ENCODE measurements at places on chromosomes 13 and 19.

- peak; percentile 64 for DNase-seq
These were observed 1.2 kb downstream of the PPM1N start for GRCh38 chr19:45499196-45500180.

- DNase-seq: no peak
These were observed 2.7 kb upstream of the CAPS start for GRCh38 chr19:5911366-5911765.

DNA sequence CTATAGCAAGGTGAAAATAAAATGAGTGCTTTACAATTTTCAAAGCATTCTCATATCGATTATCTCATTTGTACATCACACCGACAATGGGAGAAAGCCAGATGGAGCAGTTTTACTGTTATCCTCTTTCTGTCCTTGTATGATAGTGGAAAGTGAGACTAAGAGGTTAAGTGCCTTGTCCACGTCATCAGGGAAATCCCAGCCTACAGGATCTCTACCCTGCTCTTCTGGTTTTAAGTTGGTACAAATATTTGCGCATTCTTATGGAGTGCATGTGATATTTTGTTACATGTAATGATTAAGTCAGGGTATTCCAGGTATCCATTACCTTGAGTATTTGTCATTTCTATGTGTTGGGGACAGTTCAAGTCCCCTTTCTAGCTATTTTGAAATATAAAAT is 12.4 kb upstream of the ENOX1 start:
- no peak for DNase-seq

DNA sequence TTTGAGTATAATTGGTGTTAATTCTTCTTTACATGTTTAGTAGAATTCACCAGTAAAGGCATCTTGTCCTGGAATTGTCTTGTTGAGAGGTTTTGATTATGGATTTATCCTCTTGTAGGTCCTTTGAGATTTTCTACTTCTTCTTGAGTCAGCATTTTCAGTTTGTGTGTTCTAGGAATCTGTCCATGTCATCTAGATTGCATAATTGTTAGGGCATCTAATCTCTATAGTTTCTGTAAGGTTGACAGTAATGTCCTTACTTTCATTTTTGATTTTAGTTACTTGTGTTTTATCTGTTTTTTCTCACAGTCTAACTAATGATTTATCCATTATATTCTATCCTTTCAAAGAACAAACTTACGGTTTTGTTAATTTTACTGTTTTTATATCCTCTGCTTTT is 492.0 kb downstream of the FGF9 start:
- DNase-seq: peak; percentile 17

DNA sequence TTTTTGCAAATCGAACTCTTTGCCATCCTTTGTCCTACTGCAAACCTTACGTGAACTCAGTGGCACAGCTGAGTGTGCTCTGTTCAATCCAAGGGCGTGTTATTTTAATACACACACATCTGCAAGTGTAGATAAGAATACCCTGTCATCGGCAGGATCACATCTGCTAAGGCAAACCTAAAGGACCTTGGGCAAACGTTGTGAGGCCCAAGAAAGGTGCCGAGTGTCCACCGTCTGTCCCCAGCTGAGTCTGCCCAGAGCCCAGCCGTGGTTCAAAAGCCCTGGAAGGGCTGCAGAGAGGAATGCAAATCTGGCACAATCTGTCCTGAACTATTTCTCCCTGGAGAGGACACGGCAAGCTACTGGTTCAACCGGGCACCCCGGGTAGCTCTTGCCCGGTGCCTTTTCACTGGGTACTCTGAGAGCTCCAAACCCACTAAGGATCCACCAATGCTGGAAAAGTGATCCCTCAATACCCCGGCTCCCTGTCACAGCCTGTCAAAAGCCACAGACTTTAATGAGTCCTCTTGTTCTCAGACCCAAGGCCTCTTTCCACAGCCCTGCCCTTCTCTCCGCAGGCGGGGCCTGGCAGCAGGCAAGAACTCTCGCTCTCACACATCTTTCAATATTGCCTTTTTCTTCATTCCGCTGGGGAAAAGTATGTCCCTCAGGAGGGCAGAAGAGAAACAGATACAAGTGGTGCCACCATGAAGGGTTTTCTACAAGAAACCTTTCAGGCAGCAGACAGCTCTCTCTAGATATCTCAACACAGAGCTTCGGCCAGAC is 17.0 kb downstream of the SLC7A1 start:
- DNase-seq: no peak

GRCh38 chr19:5693195-5694166 is 3.4 kb downstream of the RPL36 start:
- DNase-seq: no peak

- DNase-seq: no peak
These were observed 2486.0 kb upstream of the PCDH20 start for GRCh38 chr13:63901630-63902029.

GRCh38 chr13:67437244-67437643 is 207.1 kb upstream of the PCDH9 start:
- DNase-seq: no peak

DNA sequence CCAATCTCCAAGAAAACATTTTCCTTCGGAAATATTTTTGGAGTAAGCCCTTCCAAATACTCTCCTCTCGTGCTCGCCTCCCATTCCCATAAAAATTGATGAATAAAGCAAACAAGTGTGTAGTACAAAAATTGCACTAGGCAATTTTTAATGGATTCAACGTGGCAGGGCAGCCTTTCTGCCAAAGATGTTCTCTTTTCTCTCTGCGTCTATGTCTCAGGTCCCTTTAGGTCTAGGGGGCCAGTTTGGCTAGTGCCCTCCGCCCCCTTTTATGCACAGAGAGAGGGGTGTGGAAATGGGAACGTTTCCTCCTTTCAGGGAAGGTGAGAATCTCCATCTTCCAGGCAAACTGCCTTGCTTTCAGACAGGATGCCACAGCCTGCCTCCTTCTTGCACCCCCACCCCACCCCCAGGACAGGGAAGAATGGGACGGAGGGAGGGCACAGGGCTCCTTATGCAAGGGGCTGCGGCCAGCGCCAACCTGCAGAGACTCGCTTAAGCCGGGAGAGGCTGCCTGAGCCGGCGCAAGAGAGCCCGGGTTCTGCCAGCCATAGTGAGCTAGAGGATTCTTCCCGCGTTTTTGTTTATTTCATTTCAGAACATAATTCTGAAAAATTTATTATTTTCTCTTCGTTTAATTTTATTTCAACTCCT is 2.7 kb upstream of the ZIC2 start:
- DNase-seq: no peak

DNA sequence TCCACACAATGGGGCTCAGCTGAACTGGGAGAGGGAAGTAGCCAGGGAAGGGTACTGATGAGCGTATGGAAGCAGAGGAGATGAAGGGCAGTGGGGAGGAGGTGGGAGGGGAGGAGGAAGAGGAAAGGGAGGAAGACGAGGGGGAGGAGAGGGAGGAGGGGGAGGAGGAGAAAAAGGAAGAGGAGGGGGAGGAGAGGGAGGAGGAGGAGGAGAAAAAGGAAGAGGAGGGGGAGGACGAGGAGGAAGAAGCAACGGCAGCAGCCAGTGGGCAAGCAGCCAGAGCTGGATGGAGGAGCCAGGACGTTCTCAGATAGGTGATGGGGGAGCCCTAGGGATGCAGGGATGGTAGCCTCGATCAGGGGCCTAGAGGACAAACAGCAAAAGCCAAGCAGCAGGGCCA is 5.6 kb downstream of the CERS4 start:
- no peak for DNase-seq

DNA sequence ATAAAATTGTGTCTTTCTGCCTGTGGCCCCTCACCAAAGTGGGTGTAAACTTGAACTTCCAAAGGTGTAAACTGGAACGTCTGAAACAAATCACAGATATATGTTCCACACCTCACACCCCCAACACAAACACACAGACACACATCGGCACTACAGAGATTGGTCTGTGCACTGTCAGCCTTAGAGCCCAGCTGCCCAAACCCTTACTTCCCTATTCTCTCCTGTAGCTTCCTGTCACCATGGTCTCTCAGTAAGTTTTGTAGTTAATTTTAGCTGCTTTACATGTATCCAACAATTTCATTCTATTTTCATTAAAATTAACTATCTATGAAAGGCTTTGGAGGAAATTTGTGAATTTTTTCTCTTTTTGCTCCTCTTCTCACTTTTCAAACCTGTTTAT is 5.4 kb downstream of the TM9SF2 start:
- DNase-seq: peak; percentile 73

GRCh38 chr13:59635589-59635988 is 528.1 kb downstream of the DIAPH3 start:
- DNase-seq: no peak

GRCh38 chr13:34207334-34207733 is 389.4 kb downstream of the RFC3 start:
- DNase-seq: no peak

- no peak for DNase-seq
These were observed 62.0 kb downstream of the COL4A1 start for GRCh38 chr13:110244976-110245375.

DNA sequence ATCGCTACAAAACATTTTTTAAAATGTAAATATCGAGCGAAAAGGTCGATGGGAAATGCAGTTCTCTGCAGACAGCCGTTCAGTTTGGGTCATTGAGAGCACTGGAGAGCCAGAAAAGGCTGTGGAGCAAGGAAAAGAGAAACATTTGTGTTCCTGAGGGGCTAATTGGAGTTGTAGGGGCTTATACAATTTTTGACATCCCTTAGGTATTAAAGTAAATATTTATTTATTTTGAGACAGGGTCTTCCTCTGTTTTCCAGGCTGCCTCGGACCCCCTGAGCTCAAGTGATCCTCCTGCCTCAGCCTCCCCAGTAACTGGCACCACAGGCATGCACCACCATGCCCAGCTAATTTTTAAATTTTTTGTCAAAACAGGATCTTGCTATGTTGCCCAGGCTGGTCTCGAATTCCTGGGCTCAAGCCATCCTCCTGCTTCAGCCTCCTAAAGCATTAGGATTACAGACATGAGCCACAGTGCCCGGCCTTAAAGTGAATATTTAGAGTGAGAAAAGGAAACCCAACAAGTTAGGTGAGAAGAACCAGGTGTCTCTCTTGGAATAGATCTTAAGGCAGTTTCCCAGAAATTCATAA is 825 bp upstream of the YIF1B start:
- no peak for DNase-seq

GRCh38 chr13:73223372-73223781 is 164.6 kb downstream of the KLF5 start:
- no peak for DNase-seq

DNA sequence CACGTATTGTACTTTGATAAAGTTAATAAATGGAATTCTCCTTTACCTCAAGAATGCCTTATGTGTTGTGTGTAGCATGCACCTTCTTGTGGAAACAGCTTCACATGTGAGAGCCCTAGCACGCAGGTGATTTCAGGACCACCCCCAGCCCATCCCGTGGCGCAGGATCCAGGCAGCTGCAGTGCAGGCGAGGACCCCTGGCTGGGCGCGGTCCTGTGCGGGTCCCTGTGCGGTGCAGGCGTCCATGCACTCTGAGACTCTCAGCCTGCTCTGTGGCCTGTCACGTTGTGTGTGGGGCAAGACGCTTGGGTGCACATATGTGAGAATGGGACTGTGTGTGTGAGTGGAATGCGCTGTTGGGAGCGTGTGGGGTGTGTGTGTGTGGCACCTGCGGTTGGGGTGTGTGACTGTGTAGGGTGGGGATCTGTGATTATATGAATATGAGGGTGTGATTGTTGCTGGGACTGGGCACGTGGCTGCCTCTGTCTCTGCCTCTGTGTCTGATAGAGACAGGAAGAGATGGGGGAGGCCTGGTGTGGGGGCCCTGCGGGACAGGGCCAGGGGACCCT is 30.8 kb downstream of the WTIP start:
- no peak for DNase-seq
